ENCODE measurements at places on chromosomes 11 and 22. TPM values are rescaled to one million over a fixed set of nuclear protein-coding genes. Genes with fewer than 3 reads are reported as not detected.
A peak's percentile ranks its signal among the peaks of the same experiment; 100 is the strongest.

Gene TP53AIP1
- total RNA-seq: not detected

Gene MMP12
- 0.75 TPM for total RNA-seq

Gene DBX1
- not detected for total RNA-seq

Gene NCF4
- 37.0 TPM for total RNA-seq

DNA sequence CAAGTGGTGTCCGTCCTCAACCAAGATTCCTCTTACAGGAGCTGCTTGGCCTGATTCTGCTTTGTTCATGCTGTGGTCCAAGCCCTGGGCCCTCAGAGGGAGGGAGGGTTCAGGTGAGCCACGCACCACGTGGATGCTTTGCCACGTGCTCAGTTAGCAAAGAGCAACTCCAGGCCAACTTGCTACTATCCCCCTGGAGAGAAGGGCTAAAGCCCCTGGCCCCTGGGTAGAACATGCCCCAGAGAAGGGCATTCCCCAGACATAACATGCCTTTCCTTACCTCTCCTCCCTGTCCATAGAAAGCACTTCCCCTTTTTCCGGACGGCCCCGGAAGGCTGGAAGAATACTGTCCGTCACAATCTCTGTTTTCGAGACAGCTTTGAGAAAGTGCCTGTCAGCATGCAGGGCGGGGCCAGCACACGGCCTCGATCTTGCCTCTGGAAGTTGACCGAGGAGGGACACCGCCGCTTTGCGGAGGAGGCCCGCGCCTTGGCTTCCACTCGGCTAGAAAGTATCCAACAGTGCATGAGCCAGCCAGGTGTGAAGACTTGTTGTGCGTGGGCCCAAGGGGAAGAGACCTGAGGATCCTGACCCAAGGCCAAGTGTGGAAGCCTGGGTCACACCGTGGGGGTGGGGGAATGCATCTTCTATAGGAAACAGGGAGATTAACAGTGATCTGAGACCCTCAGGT, 8.8 kb downstream of the FOXR1 start:
- peaks cover 10% of the 10 kb centered on the region for H3K4me1 ChIP-seq
- DNase-seq: peak; percentile 65
- no peaks in the 10 kb centered on the region for H3K27me3 ChIP-seq
- no peak overlapping the region for H3K4me3 ChIP-seq
- H3K36me3 ChIP-seq: no peaks in the 10 kb centered on the region

DNA sequence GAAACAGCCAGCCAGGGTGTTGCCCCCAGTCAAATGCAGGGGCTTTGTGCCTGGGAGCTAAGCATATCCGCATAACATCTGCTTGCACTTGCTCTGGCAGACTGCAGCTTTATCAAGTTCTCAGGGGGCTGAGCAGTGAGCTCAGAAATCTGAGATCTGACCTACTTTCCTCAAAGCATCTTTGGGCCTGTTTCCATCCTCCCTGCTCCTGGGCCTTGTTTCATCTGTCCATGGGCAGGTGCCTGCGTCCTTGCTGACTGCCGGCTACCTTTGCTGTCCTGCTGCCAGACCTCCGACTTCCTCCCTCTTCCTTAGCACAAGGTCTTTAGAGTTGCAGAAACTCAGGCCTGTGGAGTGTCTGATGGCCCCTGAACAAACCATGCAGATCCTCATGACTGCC, 131.2 kb upstream of the B3GAT1 start:
- H3K4me3 ChIP-seq: no peak overlapping the region
- peaks cover 2% of the 10 kb centered on the region for H3K27me3 ChIP-seq
- no peaks in the 10 kb centered on the region for H3K4me1 ChIP-seq
- no peaks in the 10 kb centered on the region for H3K36me3 ChIP-seq
- H3K27ac ChIP-seq: no peak overlapping the region
- no peak for DNase-seq

DNA sequence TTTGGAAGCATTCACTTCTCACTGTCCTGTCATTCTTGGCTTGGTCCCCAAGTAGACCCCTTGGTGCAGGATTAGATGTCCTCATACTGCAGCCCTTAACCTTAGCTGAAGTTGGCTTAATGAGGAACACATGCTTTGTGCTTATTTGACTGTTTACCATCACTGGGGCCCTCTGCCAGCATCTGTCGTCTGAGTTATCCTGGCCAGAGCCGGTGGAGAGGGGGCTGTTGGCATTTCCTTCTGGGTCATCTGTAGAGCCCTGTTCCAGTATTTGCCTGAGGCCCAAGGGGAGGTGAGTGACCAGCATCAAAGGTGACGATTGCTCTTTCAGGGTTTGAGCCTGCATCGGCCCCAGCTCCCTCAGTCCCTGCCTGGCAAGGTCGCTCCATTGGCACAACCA, 126.4 kb upstream of the RASSF10 start:
- H3K4me3 ChIP-seq: no peak overlapping the region
- no peaks in the 10 kb centered on the region for H3K27me3 ChIP-seq
- H3K27ac ChIP-seq: no peak overlapping the region
- no peak for DNase-seq

- no peaks in the 10 kb centered on the region for H3K36me3 ChIP-seq
- no peak for DNase-seq
- H3K4me3 ChIP-seq: no peak overlapping the region
- no peaks in the 10 kb centered on the region for H3K4me1 ChIP-seq
These were observed 85.0 kb upstream of the SC5D start for GRCh38 chr11:121207485-121208115.

DNA sequence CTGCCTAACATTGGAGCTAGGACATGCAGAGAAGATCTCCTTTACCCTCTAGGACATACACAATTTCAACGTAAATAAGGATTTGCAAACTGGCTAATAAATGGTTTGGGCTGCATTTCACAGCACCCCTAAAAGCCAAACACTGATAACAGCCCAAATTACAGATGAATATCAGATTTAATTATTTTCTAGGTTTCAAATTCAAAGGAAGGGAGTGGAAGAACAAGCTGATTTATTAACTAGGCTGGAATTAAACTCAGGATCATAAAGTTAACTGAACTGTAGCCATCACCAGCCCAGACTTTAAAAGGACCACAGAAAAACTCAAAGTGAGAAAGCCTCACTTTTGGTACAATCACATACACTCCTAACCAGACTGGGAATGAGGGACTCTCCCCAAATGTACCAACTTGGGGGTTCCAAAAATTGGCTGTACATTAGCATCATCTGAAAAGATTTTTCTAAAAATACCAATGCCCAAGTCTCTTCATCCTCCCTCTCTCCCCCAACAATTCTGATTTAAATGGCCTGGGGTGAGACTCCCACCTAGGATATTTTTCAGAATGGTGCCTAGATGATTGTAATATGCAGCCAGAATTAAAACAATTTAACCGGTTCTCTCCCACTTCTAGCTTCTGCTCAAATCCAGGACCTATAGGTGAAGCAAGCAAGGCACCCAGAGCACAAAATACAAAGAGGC, 43.5 kb downstream of the SYTL2 start:
- H3K27me3 ChIP-seq: no peaks in the 10 kb centered on the region
- no peak for DNase-seq
- H3K4me1 ChIP-seq: peaks cover 7% of the 10 kb centered on the region
- no peaks in the 10 kb centered on the region for H3K36me3 ChIP-seq
- no peak overlapping the region for H3K4me3 ChIP-seq

DNA sequence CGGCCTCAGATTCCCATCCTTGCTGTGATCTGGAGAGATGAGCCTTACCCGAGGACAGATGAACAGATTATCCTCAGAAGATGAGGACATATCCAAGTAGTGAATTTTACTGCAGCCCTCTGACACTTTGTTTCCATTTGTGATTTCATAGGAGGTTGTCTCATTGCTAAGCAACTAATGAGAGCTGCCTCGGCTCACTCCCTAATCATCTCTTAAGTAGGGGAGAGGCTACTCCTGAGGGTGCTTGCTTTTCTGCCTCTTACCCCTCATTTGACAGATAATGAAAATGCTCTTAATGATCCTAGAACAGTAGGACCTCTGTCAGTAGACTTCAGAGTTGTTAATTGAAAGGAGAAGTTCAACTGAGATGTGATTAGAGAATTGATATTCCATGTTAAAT, 150.9 kb downstream of the TBC1D22A start:
- no peak overlapping the region for H3K27ac ChIP-seq
- H3K4me1 ChIP-seq: no peaks in the 10 kb centered on the region
- no peak overlapping the region for H3K4me3 ChIP-seq
- H3K27me3 ChIP-seq: no peaks in the 10 kb centered on the region
- DNase-seq: no peak
- peaks cover 30% of the 10 kb centered on the region for H3K36me3 ChIP-seq

DNA sequence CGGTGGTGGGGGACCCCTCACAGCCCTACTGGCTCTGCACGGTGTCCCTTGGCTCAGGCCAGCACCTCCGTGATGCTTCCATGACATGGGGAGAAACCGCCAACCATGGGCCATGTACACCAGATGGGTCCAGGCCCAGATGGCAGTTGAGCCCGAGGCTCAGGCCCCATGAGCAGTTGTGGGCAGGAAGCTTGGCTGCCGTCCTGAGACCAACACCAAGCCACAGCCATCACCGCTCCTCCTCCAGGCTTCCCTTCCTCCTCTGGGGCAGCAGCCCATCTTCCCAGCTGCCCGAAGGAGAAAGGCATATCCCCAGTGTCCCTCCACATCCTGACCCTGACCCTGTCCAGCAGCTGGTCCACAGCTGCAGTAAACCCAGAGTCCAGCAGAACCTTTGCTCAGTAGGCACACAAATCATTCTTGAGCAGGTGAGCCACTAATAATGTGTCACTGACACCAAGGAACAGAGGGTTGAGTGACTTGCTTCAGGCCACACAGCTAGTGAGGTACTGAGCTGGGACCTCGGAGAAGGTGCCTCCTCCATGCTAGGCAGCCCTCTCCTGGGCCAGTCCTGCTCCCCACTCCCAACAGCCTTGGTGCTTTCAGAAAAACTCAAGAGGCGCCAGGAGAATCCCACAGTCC, 204.9 kb downstream of the CTTN start:
- H3K36me3 ChIP-seq: no peaks in the 10 kb centered on the region
- no peak overlapping the region for H3K4me3 ChIP-seq
- H3K27ac ChIP-seq: no peak overlapping the region
- H3K27me3 ChIP-seq: no peaks in the 10 kb centered on the region

GRCh38 chr11:2262301-2263070, 7.9 kb downstream of the ASCL2 start:
- no peak overlapping the region for H3K4me3 ChIP-seq
- no peak for DNase-seq
- no peaks in the 10 kb centered on the region for H3K4me1 ChIP-seq
- H3K27ac ChIP-seq: no peak overlapping the region
- H3K36me3 ChIP-seq: no peaks in the 10 kb centered on the region

DNA sequence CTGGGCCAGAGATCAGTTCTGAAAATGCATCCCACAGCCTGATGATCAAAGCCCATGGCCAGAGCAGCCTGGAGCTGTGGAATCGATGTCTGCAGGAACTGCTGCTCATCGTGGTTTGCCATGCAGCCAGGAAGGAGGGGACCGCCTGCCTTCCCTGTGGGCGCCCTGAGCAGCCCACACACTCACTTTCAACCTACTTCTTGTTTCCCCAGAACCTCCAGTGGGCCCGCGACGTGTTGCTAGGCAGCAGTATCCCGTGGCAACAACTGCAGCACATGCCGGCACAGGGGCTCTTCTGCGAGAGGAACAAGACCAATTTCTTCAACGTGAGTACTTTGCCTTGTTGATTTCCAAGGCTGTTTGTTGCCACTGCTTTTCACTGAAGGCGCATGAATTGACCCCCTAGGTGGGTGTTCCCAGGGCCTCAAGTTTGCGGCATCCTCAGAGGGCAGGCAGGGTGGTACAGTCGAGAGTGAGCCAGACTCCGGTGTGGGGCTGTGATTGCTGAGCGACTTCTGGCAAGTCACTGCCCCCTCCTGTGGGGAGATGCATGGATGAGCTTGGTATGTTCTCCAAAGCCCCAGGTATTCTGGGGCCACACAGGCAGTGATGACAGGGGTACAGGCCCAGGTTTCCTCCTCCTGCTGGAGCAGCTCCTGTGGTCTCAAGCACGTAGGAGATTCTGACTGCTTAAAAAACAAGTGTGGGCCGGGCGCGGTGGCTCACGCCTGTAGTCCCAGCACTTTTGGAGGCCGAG, 47.0 kb upstream of the SUSD2 start:
- peak overlapping the region; percentile 30 for H3K27ac ChIP-seq
- no peaks in the 10 kb centered on the region for H3K27me3 ChIP-seq
- no peak overlapping the region for H3K4me3 ChIP-seq
- peaks cover 16% of the 10 kb centered on the region for H3K36me3 ChIP-seq

DNA sequence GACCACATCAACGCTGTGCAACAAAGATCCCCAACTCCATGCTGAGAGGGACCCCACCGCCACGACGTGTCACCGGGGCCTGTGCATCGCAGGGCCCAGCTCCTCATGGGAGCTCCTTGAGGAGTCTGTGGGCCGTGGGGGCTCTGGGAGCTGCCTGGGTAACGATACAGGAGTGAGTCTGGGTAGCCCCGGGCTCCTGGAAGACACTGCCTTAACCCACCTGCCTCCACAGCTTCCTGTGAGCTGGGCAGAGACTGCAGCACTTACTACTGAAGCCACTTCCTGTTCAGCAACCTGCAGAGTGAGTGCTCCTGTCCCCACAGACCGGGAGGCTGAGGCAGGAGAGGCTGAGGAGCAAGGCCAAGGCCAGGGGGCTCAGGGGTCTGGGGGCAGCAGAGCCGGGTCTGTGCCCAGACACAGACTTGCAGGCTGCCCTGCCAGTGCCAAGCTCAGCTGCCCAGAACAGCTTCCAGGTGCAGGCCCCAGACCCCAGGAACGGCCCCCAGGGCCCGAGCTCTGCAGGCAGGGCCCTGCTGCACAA, 226.7 kb downstream of the BRD1 start:
- H3K27me3 ChIP-seq: no peaks in the 10 kb centered on the region
- H3K4me1 ChIP-seq: no peaks in the 10 kb centered on the region
- no peak overlapping the region for H3K27ac ChIP-seq
- DNase-seq: peak; percentile 53
- no peak overlapping the region for H3K4me3 ChIP-seq
